ENCODE measurements at places on chromosomes 4 and X.

GRCh38 chr4:76235915-76236314 is 15.6 kb upstream of the FAM47E start:
- DNase-seq: no peak

- DNase-seq: no peak
Measured at GRCh38 chr4:26884486-26884988, 23.9 kb downstream of the STIM2 start.

DNA sequence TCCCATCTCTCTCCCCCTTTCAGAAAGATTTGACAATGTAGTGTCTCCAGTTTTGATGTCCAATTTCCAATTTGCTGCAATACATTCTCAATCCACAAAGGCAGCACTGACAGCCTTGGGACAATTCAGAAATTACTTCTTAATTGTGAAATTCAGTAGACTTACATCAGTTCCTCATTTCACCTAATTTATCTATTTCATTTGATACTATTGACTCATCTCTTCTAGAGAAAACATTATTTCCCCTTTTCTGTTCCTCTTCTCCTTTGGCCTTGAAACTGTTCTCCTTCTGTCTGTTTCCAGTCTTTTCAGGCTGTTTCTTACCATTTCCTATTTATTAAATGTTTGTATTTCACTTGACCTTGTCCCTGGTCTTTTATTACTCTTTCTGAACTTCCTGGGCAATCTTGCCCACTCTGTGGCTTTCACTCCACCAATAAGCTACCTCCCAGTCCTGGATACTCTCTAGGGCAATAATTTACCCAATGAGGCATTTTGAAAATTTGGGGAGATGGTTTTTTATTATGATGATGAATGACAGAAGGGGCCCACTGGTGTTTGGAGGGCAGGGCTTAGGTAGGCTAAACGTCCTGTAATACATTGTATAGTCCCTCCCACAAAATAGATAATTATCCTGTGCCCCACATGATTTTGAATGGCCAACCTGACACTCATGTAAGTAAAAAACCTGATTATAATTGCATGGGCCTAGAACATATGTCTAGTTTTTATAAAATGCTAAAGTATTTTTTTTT is 498.0 kb upstream of the BOD1L1 start:
- no peak for DNase-seq

- DNase-seq: no peak
Measured at GRCh38 chrX:49075347-49075746, 1.5 kb upstream of the PRAF2 start.

GRCh38 chr4:25799522-25799921 is 63.3 kb downstream of the SEL1L3 start:
- DNase-seq: no peak

- DNase-seq: no peak
Measured at GRCh38 chr4:81898862-81899504, 427.3 kb upstream of the RASGEF1B start.

DNA sequence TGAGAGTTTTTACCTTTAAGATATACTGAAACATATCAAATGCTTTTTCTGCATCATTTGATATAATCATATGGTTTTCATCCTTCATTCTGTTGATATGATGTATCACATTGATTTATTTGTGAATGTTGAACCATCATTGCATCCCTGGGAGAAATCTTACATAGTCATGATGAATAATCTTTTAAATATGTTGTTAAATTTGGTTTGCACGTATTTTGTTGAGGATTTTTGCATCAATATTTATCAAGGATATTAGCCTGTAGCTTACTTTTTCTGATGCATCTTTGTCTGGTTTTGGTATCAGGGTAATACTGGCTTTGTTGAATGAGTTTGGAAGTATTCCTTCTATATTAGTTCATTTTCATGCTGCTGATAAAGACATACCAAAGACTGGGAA is 541.4 kb downstream of the TLL1 start:
- DNase-seq: no peak

GRCh38 chr4:6250235-6250983 is 19.2 kb upstream of the WFS1 start:
- DNase-seq: no peak

GRCh38 chrX:41276661-41277506 is 57.1 kb upstream of the DDX3X start:
- DNase-seq: no peak

DNA sequence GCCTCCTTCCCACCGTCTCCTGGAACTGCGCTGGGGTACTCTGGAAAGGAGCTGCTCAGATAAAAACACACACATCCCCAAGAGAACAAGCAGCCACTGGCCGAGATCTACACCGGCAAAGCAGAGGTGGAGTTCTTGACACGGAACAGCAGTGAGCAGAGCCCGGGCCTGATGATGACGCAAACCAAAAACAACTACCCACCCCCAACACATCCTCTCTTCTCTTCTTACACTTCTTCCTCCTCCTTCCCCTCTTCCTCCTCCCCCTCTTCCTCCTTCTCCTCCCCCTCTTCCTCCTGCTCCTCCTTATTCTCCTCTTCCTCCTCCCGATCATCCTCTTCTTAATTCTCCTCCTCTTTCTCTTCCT is 4.6 kb downstream of the PNMA5 start:
- DNase-seq: no peak

DNA sequence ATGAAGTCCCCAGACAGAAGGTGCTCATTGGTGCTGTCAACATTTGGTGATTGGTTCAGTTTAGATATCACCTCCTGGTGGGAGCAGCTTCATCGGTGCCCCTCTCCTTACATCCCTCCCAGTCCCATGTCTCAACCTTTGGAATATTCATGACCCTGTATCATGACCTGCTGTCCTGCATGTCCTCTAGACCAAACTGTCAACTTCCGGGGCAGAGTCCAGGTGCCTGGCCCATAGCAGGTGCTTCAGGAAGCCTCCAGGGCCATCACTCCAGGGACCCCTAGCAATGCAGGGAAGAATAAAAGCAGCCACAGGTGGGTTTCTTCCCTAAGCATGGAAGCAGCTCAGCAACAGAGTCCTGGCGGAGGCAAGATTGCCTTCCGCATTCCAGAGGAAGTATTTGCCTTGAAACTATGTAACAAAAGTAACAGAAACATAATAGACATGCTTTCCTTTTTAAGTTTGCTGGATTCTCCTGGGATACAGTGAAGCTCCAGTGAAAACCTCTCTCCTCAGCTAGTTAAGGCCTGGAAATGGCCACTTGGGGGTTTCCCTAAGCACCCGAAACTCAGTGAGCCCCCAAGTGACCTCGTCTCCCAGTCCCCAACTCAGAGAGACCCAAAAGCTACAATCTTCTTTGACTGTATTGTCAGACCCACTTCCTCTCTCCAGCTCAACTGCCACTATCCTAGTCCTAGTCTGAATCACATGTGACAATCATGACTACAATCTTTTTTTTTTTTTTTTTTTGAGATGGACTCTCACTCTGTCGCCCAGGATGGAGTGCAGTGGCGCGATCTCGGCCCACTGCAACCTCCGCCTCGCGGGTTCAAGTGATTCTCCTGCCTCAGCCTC is 1.3 kb upstream of the ATP6AP1 start:
- no peak for DNase-seq

GRCh38 chrX:118724365-118724764 is 3.0 kb upstream of the IL13RA1 start:
- DNase-seq: no peak

DNA sequence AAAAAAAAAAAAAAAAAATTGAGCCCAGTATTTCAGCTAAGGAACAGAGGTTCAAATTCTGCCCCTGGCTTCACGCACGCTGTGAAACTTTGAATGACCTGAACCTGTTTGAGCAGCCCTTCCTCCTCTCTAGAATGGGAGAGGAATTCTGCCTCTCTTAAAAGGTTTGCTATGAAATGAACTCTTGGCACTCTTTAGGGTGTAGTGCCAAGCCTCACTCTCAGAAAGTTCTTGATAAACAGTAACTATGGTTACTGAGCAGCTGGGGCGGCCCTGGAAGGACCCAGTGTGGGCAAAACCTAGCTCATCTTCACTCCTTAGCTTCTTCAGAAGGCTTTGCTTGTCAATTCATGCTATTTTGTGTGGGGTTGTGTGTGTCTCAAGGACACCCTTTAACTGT is 73.7 kb downstream of the GEMIN8 start:
- no peak for DNase-seq

- no peak for DNase-seq
Measured at GRCh38 chr4:174224550-174224949, 58.9 kb downstream of the FBXO8 start.

GRCh38 chr4:23311983-23312382 is 577.9 kb downstream of the PPARGC1A start:
- no peak for DNase-seq

- no peak for DNase-seq
Measured at GRCh38 chr4:4256799-4257198, 8.8 kb upstream of the TMEM128 start.

GRCh38 chrX:107710617-107711391 is 64.8 kb downstream of the TSC22D3 start:
- DNase-seq: no peak

DNA sequence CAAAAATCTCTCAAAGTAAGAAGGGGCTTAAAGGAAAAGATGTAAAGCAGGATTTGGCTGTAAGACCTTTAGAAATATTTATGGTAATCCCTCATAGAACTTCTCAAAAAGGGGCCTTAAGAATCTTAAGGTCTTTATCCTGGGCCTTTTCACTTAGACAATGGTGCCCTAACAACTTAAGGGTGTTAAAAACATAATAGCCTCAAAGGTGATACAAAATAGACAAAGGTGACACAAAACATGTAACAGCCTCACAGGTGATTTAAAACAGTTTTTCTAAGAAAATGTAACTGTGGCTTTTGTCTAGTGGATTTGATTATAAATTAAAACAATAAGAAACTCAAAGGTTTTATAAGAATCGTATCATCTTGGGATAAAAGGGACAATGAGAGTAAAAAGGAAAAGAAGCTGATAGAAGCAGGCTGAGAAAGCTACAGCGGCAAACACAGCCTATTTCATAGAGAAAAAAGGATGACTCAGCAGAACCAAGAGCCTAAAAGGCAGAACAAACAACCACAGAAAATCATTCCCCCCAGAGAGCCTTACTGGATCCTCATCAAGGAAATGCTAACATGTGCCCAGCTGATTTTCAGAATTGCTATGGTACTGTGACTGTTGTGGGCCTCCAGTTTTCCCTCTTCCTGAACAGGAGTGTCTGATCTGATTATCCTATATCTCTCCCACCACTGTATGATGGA is 164.3 kb downstream of the STPG2 start:
- DNase-seq: no peak

GRCh38 chr4:153426207-153426885 is 39.8 kb upstream of the TMEM131L start:
- DNase-seq: no peak

DNA sequence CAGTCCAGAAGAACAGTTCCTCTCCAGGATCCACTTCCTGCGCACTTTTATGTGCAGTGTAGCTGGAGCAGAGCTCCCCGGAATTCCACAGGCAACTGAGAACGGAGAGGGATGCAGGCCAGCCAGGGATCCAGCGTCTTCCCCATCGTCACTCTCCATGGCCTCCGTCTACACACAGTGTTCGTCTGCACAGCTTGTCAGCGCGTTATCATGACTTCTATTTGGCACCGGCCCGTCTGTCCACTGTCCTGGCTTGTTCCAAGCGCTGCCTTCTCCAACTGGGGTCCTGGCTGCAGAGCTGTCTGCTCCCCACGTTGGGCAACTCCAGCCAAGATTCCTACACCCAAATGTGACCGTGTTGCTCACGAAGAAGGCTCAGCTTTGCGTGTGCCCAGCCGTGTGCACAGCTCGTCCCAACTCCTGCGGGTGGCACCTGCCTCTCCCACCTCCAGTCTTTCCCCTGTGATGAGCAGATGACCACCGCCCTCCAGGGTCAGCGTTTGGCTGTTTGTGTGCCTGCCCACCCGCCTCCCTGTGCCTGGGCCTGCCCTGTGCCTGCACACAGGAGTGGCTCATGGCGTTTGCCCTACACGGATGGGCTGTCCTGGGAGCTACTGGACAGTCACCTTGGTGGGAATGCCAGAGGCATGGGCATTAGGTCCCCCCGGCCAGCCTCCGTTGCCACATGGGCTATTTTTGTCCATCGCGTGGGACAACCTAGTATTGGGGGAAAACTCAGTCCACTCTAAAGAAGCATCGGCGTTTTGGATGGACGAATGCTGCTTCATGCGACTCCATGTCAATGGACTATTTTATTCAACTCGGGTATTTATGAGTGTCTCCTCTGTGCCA is 2.2 kb upstream of the CTBP1 start:
- no peak for DNase-seq

GRCh38 chr4:169621731-169622492 is 1.5 kb downstream of the CLCN3 start:
- DNase-seq: no peak

GRCh38 chr4:152697284-152698088 is 17.7 kb upstream of the TMEM154 start:
- DNase-seq: no peak

DNA sequence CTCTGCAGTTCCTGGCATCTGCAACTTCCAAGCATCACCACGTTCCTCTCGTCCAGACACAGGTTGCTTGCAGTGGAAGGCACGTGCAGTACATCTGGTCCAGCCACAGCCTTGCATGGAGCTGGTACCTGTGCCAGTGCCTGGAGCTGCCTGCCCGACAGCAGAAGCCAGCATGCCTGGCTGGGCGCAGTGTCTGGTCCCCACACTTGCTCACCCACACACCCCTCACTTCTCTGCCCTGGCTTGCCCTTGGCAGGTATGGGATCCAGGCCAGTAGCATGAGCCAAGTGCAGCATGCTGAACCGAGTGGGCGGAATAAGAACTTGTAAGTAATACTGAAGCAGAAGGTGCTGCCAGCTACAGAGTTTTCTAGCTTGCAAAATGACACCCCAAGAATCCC is 39.9 kb downstream of the SH3BGRL start:
- no peak for DNase-seq

- peak; percentile 59 for DNase-seq
Measured at GRCh38 chrX:153926858-153927671, 1.0 kb upstream of the ARHGAP4 start.

GRCh38 chrX:152893980-152894610 is 3.8 kb upstream of the ZNF185 start:
- no peak for DNase-seq

GRCh38 chrX:119870626-119871131 is 854 bp downstream of the RNF113A start:
- DNase-seq: peak; percentile 12

GRCh38 chr4:104365618-104366017 is 129.1 kb downstream of the CXXC4 start:
- no peak for DNase-seq

GRCh38 chr4:932713-933070 is 432 bp downstream of the TMEM175 start:
- no peak for DNase-seq

GRCh38 chr4:117783716-117784115 is 250.6 kb upstream of the NDST3 start:
- no peak for DNase-seq

- no peak for DNase-seq
Measured at GRCh38 chr4:124945422-124945821, 232.9 kb upstream of the ANKRD50 start.

- no peak for DNase-seq
Measured at GRCh38 chrX:137916090-137916746, 350.3 kb downstream of the ZIC3 start.

GRCh38 chr4:187017147-187017546 is 293.5 kb upstream of the FAT1 start:
- no peak for DNase-seq

DNA sequence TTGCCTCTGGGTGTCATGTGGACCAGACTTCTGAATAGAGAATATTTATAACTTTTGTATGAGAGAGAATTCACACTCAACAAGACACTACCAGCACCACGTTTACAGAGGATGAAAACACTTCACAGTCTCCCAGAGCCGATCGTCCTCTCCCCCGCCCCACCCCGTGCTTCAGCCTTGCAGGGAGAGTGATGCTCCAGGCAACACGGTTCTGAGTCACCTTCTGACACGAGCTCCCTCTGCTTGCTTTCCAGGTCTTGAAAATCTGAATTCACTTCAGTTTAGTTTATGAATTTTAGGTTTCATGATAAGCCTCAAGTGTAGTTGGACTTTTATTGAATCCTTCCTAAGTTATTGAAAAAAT is 59.8 kb downstream of the CPLX1 start:
- DNase-seq: no peak

All from activated T-cell treated with anti-CD3 and anti-CD28 coated beads for 48 hours (primary cell).